ENCODE measurements at places on chromosomes 2 and 18.

- no peak for DNase-seq
Measured at GRCh38 chr2:71550801-71551630, 97.7 kb downstream of the DYSF start.

DNA sequence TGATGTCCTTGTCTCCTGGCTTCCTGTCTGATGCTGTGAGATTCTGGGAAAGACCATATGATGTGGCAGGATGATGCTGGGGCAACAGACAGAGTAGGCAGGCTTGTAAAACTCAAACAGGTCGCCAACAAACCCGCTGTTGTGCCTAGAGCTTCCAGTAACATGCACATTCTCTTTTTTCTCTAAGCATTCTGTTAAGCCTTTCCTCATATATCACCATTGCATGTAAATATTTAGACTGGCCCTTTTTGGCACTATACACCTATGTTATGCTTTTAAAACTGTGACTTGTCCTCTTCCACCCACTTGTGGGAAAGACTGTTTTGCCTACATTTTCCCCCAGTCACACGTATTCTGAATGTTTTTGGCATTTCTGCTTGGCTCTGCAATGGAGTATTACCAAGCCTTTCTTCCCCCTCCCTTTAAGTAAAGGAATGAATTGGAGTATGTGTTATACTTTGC, 250.4 kb upstream of the TANK start:
- no peak for DNase-seq

DNA sequence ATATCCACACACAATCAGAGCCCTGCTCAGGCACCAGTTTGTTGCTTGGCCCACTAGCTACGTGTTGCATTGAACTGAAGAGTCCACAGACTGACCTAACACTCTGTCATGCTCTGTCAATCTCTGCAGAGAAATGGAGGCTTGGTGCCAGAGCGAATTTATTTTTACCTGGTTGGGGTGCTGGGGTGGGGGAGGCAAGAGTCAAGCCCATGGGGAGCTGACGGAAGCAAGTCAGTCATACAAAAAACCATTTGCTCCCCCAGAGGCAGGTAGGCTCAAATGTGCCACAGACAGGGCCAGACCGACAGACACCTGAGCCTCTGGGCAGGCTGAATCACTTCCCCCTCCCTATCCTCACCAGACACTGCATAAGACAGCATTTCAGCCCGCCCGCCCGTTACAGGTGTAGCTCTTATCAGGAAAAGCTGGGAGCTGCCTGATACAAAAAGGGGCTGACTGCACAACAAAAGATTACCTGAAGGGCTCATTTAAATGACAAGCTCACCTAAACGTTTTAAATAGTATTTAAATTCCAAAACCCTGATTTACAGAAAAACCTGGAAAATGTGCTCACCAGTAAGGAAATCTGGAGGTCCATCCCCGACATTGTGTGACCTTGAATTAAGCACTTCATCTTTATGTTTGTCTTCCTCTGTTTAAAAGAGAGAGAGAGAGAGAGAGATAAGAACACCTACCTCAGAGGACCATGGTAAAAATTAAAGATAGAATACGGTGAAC, 2.1 kb upstream of the PCBP1 start:
- no peak for DNase-seq

DNA sequence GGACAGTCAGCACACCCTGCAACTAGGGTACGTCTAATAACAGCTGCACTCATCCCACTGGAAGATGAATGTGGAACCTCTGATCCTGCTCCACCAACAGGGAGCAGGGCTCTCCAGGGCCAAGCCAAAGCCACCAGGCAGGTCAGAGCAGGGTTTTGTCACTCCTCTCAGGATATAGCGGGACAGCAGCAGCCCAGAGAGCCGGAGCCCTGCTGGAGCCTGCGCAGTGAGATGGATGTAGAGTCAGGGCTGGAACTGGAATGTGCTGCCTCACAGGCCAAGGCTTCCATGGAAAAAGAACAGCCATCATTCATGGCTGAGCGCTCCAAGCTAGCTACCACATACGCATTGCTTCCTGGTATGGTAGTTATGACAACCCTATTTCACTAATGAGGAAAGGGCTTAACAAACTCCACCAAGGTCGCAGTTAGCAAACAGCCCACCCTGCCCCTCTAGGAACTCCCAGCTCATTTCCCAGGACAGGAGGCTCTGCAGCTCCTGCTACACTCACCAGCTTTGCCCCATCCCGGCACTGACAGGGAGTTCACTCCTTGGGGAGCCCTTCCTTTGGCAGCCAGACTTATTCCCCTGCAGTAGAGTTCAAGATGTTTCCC, 85.2 kb downstream of the HS1BP3 start:
- no peak for DNase-seq

- no peak for DNase-seq
Measured at GRCh38 chr2:46722142-46722541, 193.5 kb downstream of the MCFD2 start.

GRCh38 chr18:11981543-11982366, 448 bp downstream of the IMPA2 start:
- DNase-seq = peak; percentile 29

- no peak for DNase-seq
Measured at GRCh38 chr18:445055-445454, 55.4 kb downstream of the COLEC12 start.

GRCh38 chr2:166768393-166769123, 119.7 kb upstream of the XIRP2 start:
- no peak for DNase-seq

DNA sequence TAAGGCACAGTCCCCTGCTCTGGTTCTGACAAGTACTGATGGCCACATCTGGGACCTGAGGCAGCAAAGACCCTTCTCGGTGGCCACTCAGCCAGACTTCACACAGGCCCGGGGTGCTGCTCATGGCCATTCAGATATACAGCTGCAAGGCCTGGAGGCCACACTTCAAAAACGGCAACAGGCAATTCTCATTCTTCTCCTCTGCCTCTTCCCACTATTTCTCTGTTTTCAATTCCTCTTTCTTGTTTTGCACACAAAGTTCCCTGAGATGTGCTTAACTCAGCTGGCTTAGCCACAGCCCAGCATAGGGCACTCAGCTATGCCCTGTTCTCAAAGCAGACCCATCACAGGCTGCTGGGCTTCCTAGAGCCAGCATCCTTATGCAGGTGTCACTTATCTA, 29.9 kb downstream of the PTPN18 start:
- DNase-seq = no peak

- no peak for DNase-seq
Measured at GRCh38 chr18:66635342-66635741, 31.5 kb upstream of the CDH19 start.

- no peak for DNase-seq
Measured at GRCh38 chr2:20451000-20451290, 4.1 kb downstream of the RHOB start.

DNA sequence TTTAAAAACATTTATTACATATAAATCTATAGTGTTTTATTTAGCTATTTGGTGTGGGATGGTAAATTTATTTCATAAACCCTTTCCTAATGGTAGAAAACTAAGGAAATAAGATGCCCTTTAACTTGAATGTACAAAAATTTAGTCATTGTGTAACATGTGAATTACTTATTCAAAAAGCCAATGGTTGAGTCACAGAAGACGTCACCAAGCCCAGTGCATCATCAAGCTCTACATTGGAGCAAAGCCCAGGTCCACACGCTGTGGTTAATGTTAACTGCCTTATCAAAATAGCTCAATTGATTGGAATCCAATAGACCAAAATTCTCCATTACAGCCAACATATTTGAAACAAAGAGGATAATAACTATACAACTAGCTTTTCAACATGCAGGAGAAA, 145.5 kb upstream of the LYPD1 start:
- peak; percentile 45 for DNase-seq

- DNase-seq = no peak
Measured at GRCh38 chr2:1192121-1192520, 221.1 kb upstream of the TPO start.

DNA sequence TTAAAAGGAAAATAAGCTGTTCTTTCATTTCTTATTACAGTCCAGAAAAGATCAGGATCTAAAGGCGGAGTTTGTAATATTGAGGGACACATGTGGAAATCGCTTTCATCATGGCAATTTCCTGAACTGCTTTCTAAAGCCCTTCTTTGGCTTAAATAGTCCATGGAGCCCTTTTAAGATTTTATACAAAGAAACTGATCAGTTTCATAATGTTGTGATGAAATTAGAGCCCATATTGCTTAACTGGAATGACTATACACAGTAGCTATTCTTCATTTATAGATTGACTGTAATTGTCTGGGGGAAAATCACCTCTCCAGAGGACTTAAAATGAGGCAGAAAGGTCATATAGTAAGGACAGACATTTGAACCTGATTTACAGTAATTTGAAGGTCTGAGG, 322.2 kb downstream of the ETAA1 start:
- peak; percentile 10 for DNase-seq

DNA sequence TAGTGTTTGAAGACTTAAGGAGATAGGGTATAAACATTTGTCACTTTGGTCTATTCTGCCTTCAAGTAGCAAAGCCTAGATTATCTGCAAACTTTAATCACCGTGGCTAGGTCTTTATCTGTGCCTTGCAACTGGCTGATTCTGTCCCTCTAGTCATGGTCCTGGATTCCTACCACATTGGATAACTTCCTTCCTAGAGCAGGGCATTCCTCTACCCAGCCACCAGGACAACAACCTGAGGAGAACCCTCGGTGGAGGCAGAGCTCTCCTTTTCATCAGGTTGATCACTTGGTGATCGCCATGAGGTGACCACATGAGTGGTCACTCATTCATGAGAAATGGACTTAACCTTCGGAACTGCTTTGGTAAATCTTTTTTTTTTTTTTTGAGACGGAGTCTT, 25.3 kb upstream of the PTPRM start:
- DNase-seq = no peak

DNA sequence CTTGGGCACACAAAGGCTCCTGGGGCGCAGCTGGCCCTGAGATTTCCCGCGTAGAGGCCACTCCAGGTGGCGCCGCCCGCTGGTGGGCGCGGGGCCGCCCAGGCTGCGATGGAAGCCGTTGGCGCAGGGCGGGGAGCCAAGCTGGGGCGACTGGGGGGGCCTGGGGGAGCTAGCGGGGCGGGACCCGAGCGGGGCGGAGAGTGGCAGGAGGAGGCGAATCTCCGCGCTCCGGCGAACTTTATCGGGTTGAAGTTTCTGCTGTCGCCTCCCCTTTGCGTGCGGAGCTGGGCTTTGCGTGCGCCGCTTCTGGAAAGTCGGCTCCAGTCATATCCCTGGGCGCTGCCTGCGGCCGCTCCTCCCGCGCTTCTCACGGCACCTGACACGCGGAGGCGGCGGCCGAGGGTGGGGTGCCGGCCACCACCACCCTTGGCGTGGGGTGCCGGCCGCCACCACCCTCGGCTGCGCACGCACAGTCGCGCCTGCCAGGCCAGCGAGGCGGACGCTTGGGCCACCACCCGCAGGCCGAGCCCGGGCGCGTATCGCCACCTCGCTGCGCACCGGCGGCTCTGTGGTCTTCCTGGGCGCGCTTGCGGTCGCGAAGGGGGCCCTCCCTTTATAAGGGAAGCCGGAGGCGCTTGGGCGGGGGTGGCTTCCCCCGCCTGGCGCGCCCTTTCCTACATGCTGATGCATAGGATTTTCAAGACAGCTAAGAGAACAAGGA, 919 bp upstream of the CYP1B1 start:
- DNase-seq = peak; percentile 77

DNA sequence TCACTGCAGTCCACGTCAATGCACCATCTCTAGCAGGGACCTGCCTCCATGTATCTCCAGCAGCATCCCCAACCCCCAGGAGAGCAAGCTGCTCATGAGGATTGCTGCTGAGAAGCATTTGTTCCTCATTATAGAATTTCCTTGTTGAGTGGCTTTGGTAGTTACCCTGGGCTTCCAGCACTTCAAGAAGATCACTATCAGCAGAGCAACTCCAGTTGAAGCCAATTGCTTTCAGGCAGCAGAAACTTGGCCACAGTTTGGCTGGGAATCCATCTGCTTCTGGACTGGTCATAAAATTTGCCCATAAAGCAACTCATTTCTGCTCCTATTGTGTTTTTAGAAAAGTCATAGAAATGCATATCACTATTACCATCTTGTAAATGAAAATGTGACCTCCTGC, 17.4 kb downstream of the TRPM8 start:
- no peak for DNase-seq

- peak; percentile 79 for DNase-seq
Measured at GRCh38 chr2:72669121-72669520, 156.7 kb downstream of the EXOC6B start.

DNA sequence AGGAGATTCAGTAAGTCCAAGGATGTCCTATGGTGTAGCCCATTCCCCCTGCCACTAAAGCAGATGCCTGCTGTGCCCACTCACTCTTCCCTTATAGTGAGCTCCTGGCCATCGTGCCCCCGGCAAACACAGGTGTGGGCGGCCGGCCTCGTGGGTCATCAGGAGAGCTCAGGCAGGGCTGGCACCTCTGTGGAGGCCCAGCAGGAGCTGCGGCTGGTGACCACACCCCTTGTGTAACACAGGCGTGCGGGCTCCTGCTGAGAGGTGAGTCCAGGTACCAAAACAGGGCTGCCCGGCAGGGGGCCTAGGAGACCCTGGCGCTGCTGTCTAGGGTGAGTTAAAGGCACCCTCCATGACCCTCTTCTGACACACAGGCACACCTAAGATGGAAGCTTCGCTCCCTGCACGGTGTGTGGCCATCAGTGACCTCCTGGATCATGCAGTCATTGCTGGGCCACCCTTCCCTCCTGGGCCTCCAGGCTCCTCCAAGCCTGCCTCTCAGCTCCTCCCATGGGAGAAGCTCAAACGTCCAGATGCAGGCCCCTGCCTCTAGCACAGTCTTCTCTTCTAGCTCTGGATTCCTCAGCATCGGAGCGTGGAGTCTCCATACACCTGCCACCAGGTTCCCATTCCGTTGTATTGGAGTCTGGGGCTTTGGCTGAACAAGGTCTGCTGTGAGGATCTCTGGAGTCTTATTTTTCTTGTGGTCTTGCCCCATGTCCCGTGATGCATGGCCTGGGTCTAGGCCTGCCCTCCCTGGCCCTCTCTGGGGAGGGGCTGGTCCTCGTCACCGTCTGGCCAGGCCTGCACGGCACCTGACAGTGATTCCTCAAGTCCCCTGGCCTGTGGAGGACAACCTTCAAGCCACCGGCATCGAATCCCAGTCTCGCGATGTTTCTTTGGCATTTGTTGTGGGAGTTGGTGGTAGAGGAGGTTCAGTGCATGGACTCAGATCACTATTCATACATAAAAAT, 246.9 kb downstream of the ACKR3 start:
- DNase-seq = no peak

- DNase-seq = peak; percentile 45
Measured at GRCh38 chr2:80496346-80496745, 191.8 kb upstream of the LRRTM1 start.

DNA sequence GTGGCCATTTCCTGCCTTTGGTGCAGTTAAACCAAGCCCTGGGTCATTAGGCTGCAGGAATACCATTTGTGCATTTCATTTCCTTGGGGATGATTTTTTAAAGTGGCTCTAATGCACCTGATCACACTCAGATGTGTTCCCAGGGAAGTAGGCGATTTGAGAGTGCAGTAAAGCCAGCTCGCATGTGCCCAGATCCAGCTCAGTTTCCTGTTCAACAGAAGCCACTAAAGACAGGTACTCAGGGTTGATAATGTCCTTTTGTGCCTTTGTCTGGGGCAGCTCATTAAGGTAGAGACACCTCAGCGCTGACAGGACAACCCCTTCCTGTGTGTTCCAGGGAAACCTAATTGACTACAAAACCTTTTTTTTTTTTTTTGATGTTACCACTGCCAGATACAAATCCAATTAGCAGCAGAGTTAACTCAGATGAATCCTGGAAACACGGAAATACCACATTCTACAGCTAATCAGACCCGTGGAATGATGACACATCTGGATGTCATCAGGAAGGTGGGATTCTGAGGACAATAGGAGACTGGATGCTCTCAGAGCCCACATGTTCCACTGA, 15.2 kb upstream of the CHRNA1 start:
- peak; percentile 41 for DNase-seq

All from LHCN-M2 (cell line).